ENCODE measurements at places on chromosomes 13 and 19.

DNA sequence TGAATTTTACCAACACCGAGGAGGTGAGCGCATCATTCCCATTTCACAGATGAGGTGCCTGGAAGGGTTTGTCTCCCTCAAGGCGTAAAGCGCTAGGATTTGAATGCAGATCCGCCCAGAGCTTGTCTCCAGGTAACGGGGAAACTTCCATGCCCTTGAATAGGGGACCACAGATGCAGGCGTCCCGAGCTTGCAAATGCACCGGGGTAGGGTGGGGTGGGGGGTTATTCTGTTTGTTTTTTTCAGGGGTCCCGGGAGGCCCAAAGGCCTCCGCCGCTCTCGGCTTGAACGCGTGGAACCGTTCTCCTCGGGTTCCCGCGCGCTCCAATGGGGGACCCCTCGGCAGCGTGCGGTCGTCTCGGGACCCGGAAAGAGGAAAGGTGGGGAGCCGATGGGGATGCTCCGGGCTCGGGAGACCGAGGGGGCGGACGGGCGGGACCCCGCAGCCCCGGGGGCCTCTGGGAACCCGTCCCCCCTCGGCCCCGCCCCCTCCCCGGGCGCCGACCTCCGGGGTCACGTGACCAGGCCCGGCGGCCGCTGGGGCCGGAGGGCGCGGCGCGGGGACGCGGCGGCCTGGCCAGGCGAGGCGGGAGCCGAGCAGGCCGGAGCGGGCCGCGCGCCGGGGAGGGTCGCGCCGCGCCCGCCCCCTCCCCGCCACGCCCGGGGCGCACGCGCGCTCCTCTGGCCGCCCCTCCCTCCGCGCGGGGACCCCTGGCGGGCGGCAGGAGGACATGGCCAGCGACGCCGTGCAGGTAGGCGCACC lies at the start of gene PKN1:
Gene PKN1 (plus strand): TSS at position 516 of the 763 bp plus-strand sequence. CDS start 216 bp downstream, at position 732.
- no peak for DNase-seq

GRCh38 chr19:4446704-4447200 lies 10.8 kb downstream of the UBXN6 start:
- no peak for DNase-seq

GRCh38 chr13:66492479-66492878 lies 737.7 kb downstream of the PCDH9 start:
- DNase-seq = peak; percentile 4

DNA sequence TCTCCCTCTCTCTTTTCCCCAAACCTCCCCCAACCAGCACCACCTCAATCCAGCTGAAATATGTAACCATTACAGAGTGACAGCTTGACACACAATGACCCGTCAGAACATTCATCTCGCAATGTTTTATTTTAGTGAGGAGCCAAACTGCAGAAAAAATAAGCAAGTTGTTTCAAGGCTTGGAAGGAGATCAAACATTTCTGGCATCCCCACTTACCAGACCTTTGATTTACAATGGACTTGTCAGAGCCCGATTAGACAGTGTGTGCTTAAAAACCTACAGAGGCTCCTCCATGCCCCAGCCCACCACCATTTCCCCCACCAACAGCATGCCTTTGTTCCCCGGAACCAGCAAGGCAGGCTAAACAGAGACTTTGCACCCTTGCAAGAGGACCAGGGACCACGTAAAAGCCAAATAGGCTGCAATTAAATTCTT lies 382.8 kb upstream of the ZNF507 start:
- DNase-seq = peak; percentile 30

GRCh38 chr13:71875823-71876222 lies 8.8 kb upstream of the DACH1 start:
- no peak for DNase-seq

DNA sequence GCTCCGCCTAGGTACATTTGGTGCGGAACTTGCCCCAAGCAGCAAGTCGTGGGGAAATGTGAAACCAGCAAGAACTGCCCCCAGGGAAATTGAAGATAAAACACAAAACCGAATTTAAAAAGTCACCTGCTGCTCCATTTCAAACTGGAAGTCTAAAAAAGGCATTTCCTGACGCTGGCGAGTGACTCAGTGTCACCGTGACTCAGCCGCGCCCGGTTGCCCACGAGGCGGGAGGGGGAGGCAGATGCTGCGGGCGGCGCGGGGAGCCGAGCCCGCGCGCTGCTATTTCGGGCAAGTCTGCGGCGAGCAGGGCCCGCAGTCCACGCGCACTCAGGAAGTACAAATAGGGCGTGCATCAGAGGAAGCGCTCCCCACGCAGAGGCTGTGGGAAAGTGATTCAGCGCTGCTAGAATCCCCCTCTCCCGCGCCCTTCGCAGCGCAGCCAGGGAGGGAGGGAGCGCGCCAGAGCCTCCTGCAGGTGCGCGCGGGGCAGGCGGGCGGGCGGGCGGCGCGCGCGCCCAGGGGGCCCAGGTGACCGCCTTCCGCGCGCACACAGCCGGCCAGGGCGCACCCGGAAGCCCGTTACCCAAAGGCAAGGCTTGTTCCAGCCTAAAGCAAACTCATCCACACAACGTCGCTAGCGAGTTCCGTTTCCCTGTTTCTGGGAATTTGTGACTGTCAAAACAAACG lies 168.8 kb downstream of the COL4A1 start:
- peak; percentile 74 for DNase-seq

GRCh38 chr19:15476325-15476724 lies 3.0 kb downstream of the PGLYRP2 start:
- no peak for DNase-seq

- DNase-seq = no peak
Measured at GRCh38 chr13:113965383-113965874, 8.4 kb downstream of the C13orf46 start.

GRCh38 chr19:38667661-38668171 lies 20.3 kb downstream of the ACTN4 start:
- peak; percentile 69 for DNase-seq

DNA sequence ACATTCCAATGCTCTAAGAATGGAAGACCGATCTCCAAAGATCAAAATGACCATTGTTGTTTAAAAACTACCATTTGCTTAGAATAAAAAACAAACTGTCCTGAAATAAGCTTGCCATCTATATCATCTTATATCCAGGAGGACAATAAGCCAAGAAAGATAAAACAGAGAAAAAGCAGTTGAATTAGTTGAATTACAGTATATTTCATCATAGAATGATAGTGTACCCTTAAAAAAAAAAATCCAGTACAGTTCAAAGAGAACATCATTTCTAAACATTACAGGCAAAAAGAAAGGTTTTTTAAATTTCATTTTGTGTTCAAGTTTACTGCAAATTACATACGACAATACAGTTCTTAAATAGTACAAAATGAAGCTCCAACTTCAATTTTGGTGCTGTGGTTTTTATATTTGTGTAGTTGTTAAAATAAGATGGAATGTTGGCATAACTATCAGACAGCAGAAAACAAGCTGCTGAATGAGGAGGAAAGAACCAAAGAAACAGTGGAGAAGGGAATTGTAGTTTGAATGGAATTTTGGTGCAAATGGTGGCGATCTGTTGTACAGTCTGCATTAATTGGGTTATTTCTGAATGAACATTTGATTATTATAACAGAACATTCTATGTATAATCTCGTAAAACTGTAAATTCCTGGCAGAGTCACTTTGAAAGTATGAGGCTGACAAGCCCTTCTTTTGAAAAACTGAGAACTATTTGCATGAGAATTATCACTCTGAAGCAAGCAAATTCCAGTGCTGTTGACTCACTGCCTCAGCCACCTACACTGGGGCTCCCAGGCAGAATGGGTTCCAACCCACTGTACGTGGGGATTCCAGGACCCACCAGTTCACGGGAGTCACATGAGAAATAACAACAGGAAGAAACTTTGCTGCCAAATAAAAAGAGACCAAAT lies 37.7 kb downstream of the LHFPL6 start:
- peak; percentile 85 for DNase-seq

DNA sequence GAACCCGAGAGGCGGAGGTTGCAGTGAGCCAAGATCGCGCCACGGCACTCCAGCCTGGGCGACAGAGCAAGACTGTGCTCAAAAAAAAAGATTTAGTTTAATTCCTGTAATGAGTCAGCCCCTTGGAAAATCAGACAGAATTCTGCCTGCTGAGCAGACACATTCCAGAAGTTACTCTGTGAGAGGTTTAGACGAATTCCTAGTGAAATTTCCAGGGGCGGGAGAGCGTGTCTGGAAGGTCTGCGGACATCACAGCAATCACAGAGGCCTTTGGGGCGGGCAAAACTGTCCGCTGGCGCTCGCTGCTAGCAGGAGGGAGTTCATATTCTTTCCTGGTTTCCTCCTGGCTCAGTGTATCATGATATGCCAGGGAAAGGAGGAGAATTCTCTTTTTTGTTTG lies 17.5 kb downstream of the MISP start:
- DNase-seq = peak; percentile 93

DNA sequence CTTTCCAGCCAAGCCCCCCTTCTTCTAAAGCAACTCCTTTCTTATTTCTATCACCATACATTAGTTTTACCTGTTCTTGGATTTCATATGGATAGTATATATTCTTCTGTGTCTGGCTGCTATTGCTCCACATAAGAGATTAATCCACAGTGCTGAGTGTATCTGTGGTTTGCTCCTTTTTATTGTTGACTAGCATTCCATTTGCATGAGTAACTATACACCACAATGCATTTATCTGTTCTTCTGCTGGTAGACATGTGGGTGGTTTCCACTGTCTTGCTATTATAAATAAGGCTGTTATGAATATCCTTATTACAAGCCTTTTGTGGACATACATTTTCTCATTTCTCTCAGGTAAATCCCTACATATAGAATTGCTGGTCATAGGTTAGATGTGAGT lies 138.2 kb downstream of the SLC7A1 start:
- DNase-seq = peak; percentile 89

GRCh38 chr13:75469047-75469446 lies 12.9 kb downstream of the TBC1D4 start:
- no peak for DNase-seq

DNA sequence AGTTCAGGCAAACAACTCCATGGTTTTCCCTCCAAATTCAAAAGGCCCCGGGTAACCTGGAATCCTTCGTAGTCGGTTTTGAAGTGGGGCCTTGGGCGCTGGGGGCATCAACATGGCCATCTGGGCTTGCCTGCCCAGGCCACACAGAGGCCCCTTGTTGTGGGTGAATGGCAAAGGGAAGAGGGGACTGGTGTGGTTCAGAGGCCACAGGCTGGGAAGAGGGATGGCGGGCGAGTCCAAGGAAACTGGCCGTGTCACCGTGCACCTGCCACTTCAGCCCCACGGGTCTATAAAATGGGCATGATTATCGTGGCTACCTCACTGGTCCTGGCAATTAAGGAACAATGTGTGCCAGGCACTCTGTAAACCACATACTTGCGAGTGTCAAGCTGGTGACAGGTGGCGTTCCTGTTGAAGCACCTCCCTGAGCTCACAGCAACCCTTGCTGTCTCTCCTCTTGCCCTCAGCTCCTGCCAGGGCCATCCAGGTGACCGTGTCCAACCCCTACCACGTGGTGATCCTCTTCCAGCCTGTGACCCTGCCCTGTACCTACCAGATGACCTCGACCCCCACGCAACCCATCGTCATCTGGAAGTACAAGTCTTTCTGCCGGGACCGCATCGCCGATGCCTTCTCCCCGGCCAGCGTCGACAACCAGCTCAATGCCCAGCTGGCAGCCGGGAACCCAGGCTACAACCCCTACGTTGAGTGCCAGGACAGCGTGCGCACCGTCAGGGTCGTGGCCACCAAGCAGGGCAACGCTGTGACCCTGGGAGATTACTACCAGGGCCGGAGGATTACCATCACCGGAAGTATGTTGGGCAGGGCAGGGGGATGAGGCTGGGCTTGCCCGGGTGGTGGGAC lies 1.3 kb downstream of the LSR start:
- DNase-seq = no peak

DNA sequence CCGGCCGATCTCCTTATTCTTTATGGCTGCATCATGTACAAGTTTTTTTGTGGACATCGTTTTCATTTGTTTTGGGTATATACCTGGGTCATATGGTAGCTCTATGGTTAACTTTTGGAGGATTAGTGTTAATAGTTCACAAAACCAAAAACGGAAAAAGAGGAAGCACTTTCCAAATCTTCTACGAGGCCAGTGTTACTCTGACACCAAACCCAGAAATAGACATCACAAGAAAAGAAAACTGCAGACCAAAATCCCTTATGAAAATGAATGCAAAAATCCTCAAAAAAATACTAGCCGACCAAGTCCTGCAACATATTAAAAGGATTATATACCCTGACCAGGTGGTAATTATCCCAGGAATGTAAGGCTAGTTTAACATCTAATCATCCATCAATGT lies 29.8 kb downstream of the ADGRE2 start:
- DNase-seq = no peak

- DNase-seq = no peak
Measured at GRCh38 chr13:105925496-105925895, 610.0 kb downstream of the EFNB2 start.

- DNase-seq = no peak
Measured at GRCh38 chr13:39210961-39211534, 172.8 kb downstream of the NHLRC3 start.

GRCh38 chr19:31969016-31969415 lies 376.4 kb upstream of the ZNF507 start:
- DNase-seq = no peak

DNA sequence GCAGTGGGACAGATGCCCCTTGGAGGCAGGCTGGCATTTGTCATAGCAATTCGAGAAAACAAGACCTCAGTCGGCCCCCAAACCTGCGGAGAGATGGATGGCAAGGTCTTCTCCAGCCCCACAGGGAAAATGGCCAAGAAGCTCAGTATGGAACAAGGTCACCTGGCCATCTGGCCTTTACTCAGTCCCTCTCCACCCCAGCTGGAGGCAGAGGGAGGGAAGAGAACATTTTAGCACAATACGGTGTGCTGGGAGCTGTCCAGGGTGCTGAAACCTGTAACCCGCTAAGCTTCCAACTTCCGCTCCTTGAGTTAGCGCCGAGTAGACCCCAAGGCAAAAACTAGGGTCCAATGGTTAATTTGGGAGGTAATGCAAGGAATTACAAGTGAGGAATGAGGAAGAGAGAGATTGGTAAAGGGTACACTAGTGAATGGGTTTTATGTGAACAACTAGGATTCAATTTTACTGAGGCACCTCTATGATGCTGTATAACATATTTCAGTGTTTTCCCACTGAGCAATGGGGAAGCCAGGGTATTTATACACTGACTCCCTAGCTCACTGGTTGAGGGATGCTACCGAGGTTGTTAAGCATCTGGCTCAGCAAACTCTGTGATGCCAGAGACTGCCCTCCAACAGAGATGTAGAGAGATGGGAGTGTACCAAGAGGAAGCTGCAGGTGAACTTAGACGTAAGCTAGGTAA lies 64.3 kb downstream of the CACNA1A start:
- no peak for DNase-seq

GRCh38 chr13:106003651-106004050 lies 531.8 kb downstream of the EFNB2 start:
- no peak for DNase-seq

DNA sequence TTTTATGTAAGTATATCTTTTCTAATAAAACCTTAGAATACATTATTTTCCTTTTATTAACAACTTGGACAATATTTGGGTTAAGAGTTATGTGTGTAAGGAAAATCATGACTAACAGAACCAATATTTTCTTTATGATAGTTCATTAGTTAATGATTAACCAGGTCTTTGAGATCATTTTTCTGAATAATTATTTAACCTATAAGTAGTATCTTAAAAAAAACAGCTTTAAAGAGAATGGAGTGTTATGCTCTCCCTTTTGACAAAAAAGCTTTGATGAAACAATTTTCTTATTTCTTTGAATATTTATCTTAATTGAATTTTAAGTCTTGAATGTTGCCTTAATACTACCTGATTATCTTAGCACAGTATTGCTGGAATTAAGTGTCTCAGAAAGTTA lies 3.8 kb downstream of the SLAIN1 start:
- peak; percentile 50 for DNase-seq

GRCh38 chr19:16012552-16012951 lies 63.7 kb upstream of the TPM4 start:
- no peak for DNase-seq

- DNase-seq = no peak
Measured at GRCh38 chr19:33947265-33947964, 150.7 kb downstream of the KCTD15 start.

All from kidney glomerular epithelial cell (primary cell).